ENCODE measurements at places on chromosomes 13 and 19.

GRCh38 chr13:59099182-59099974 lies 1064.3 kb downstream of the DIAPH3 start:
- DNase-seq: no peak

GRCh38 chr19:13163609-13164342 lies 13.6 kb downstream of the IER2 start:
- DNase-seq: peak; percentile 40

DNA sequence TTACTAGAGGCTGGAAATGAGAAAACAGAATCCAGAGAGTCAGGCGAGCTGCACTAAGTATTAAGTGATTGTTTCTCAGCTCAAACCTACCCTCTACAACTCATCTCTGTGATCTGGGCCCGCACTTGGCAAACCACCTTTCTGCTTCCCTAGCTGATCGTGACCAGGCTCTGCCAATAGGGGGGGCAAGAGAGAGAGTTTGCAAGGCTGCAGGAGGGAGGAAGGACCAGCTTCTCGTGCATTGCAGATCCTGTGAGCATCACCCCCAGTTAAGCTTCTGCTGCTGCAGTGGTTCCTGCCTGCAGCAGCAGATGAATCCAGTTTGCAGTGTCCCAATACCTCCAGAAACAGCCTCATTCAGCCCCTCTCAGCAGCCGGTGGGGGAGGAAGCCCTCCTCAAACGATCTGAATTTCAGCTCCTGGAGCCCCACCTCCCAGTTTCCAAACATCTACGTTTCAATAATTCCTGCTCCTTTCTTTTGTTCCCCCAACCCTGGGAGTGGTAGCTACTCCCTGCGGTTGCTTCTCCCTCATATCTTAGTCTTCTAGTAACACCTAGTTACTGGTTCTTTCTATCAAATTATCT lies 20.0 kb downstream of the XRCC1 start:
- peak; percentile 89 for DNase-seq

GRCh38 chr19:13078381-13078780 lies 24.3 kb downstream of the LYL1 start:
- DNase-seq: no peak

DNA sequence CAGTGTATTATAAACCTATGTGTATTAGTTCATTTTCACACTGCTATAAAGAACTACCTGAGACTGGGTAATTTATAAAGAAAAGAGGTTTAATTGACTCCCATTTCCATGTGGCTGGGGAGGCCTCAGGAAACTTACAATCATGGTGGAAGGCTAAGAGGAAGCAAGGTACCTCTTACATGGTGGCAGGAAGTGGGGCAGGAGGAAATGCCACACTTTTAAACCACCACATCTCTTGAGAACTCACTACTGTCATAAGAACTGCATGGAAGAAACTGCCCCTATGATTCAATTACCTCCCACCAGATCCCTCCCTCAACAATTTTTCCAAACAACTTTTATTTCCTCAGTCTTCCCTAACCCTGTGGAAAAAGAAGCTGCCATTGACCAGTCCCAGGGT lies 14.5 kb upstream of the TPP2 start:
- DNase-seq: no peak

DNA sequence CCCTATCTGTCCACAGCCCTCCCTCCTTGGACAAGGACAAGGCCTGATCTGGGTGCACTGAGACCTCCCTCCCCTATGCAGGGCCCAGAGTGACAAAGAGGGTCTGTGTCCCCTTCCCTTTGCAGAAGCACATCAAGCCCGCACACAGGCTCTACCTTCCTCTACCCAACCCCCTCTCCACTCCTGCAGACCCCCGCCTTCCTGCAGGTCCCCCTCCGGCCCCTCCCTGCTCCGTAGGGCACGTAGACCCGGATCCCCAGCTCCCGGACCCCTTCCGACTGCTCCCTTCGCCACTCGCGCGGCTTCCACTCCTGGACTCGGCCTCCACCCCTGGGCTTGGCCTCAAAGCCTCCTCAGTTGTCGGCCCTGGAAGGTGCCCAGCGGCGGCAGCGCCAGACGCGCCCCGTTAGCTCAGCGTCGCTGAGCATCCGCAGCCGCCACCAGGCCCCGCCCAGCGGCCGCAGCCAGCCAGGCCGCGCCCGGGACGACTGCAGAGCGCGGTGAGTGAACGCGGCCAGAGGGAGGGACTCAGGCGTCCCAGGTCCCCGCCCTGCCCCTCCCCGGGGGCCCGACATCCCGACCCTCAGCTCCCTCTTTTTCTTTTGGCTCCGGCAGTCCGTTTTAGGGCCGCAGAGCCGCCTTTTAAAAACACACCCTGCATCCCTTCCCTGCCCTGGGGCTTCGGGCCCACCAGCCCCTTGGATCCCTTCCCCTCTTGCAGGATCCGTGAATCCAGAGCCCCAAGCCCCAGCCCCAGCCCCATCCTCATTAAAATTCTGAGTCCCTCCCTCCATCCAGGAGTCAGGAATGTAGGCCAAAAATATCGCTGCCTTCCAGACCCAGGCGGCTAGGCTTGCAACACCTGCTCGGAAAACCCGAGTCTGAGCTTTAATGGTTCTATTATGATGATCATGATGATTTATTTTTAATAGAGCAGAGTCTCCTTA lies 1.5 kb upstream of the MYADM start:
- DNase-seq: no peak

GRCh38 chr13:83085186-83085900 lies 796.9 kb downstream of the SLITRK1 start:
- DNase-seq: no peak

GRCh38 chr19:40266119-40266518 lies 19.0 kb downstream of the AKT2 start:
- DNase-seq: no peak

DNA sequence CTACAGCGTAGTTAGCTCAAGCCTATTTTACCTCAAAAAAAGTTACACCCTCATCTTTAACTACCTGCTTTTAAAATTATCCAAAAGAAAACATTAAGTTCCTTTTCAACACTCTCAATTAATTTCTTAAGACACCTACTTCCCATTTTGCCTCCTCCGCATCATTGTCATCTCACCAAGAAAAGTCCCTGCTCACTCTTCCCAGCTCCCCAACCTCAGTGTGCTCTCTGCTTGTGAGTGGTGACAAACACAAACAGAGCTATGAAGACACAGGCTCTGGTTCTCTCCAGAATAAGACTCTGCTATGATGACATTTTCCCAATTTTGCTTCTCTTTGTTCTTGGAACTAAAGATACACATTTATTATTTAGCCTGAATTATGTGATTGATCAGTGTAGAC lies 385.1 kb upstream of the HTR2A start:
- no peak for DNase-seq

All from activated CD4-positive, alpha-beta T cell treated with anti-CD3 and anti-CD28 coated beads for 4 hours (primary cell).